ENCODE measurements at places on chromosomes 12 and 14.

DNA sequence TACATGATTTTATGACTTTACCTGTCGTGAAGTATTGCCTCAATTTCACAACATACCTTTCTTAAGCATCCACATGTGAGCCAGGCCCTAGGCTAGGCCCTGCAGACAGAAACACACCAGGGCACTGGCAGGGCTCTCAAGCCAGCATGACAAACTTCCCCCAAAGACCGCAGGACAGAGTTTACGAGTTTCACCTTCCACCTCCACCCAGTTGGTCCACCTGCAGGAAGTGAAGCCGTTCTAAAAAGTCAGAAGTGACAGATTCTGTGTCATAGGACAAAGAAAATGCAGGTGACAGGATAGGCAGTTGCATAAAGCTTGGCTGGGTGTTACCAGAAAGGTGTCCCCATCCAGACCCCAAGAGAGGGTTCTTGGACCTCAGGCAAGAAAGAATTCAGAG lies 382.3 kb downstream of the PCNX1 start:
- DNase-seq: no peak

DNA sequence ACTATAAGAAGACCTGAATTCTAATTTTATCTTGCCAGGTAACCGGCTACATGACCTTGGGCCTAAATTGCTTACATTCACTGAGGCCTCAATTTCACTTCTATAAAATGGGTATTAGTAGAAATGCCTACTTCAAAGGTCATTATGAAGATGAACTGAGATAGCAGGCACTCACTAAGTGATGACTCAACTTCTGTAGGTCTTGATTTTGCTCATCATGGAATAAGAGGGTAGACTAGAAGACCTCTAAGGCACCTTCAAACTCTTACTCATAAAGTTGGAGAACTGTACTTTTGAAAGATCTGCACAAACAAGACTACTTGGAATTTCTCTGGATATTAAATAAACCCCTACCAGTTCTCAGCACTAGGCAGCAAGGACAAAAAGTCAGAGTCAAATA lies 39.3 kb upstream of the FRMD6 start:
- DNase-seq: no peak

DNA sequence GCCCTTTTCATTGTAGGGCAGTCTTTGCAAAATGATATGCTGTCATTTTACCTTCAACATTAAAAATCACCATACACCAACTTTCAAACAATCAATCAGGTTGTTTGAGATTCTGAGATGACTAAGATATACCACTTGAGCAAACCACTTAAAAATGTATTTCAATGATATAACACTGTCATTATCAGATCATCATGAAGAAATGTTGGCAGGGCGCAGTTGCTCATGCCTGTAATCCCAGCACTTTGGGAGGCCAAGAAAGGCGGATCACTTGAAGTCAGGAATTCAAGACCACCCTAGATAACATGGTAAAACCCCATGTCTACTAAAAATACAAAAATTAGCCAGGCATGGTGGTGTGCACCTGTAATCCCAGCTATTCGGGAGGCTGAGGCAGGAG lies 13.0 kb upstream of the RHOJ start:
- DNase-seq: no peak

DNA sequence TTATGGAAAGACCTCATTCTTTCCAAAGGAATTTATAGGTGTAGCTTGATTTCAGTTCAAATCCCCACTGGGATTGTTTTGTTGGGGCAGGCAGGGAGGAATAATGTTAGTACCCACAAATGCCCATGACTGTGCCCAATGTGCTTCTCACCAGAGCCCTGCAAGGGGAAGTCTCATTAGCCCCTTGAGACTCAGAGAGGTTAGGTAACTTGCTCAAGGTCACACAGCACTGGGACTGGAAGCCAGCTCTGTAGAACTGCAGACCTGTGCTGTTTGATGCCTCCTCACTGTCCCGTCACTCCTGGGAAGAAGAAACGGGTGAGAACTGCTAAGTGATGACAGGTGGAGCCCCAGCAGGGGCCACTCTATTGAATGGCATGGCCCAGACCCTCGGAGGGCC lies 8.9 kb downstream of the ANKRD9 start:
- no peak for DNase-seq

DNA sequence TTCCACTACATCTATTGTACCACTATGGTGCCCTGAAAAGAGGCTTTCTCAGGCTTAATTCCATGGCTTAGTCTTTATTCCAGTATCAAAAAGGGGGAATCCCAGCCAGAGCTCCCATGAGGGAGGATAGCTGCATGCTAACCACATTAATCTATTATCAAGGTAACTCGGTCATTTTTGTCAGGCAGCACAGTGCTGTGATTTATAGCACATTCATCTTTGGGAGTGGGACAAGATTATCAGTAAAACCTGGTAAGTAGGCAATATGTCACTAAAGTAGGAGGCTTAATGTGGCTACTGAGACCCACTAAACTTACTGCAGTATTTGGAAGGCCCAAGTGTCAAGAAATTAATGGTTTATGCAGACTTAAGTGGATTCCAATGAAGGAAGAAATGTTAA lies 58.9 kb downstream of the DAD1 start:
- no peak for DNase-seq

GRCh38 chr12:95767703-95768102 lies 22.9 kb downstream of the NTN4 start:
- no peak for DNase-seq

DNA sequence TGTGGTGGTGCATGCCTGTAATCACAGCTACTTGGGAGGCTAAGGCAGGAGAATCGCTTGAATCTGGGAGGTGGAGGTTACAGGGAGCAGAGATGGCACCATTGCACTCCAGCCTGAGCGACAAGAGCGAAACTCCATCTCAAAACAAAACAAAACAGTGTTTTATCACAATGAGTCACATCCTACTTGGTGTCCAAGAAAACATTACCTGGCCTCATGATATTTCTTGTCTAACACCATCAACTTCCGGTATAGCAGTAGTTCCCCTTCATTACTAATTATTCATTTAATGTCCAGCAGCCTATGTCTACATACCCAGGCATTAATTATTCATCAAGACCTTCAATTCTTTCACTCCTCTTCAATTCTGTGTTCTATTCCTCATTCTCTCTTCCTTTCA lies 115.5 kb downstream of the CCDC59 start:
- DNase-seq: no peak

- DNase-seq: no peak
These were observed 234.2 kb downstream of the CRADD start for GRCh38 chr12:93911396-93911795.

- DNase-seq: no peak
These were observed 31.3 kb downstream of the CLECL1 start for GRCh38 chr12:9701380-9702154.

DNA sequence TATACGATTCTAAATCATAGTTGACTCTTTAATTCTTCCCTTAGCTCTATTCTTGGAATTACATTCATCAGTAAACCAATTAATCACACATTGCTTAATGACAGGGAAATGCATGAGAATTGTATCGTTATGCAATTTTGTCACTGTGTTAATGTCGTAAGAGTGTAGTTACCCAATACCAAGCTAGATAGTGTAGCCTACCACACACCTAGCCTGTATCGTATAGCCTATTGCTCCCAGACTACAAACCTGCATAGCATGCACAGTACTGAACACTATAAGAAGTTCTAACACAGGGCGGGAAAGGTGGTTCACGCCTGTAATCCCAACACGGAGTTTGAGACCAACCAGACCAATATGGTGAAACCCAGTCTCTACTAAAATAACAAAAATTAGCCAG lies 24.7 kb downstream of the HNRNPC start:
- no peak for DNase-seq

- DNase-seq: no peak
These were observed 47.1 kb downstream of the NELL2 start for GRCh38 chr12:44829045-44829444.
